ENCODE measurements at places on chromosomes 16 and 17.

DNA sequence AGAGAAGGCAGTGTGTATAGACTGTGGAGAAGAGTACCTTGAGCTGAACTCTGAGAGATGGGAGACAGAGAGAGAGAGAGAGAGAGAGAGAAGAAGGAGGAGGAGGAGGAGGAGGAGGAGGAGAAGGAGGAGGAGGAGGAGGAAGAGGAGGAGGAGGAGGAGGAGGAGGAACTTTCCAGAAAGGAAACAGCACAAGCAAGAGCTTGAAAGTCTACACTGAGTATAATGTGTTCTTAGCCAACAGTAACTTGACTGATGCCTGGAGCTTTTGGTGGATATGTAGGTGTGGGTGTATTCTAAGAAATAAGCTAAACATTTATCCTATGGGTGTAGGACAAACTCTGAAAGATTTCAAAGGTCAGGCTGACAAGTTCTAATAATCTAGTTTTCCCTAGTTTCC lies 116.4 kb downstream of the SNX11 start:
- DNase-seq, result no peak

DNA sequence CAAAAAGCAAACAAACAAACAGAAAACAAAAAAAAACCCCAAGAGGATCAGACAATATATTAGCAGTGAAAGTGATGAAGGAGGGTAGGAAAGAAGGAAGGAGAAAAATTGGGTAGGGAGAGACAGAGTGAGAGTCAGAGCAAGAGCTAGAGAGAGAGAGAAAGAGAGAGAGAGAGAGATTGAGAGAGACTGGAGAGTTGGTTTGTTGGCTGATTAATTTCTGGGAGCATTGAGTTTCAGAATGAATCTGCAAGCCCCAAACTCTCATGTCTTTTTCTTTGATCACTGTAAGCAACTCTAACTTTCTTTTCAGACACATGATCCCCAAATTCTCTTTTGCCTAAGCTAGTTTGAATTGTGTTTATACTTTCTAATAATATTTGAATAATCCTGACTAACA lies 388.1 kb downstream of the SHISA9 start:
- DNase-seq, result no peak

- no peak for DNase-seq
Measured at GRCh38 chr17:39393736-39394135, 7.7 kb downstream of the FBXL20 start.

DNA sequence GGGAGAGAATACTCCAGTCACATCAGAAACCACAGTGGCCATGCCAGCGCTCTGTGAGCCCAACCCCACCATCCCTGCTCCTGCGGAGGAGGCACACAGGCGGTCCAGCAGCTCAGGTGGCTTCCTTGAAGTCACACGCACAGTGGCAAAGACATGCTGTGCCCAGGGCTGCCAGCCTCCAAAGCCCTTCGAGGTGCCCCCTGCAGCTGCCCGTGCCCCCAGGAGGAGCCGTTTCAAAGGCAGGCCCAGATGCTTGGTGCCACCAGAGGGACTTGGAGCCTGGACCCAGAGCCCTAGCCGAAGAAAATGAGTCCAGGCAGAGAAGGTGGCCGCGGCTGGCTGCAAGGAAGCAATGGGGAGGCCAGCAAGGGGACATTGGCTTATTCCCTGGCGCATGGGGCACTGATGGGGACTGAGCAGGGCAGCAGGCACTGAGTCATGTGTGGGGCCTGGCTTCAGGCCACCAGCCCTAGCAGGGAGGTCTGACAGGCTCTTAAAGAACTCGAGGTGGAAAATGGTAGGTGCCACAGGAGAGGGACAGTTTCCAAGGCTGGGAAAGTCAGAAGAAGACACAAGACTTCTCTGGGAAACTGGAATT lies 17.2 kb upstream of the CACNG1 start:
- DNase-seq, result no peak

All from stimulated activated CD8-positive, alpha-beta memory T cell treated with anti-CD3 and anti-CD28 coated beads, Interleukin-2, amount 100 ng/mL, for 1 hour (primary cell).